HFF-Myc (cell line): ENCODE measurements at places on chromosomes 5 and 9.

- no peak for DNase-seq
Observed at GRCh38 chr9:120410925-120411501, 169.0 kb downstream of the CDK5RAP2 start.

- no peak for DNase-seq
Observed at GRCh38 chr9:23677446-23677845, 148.6 kb downstream of the ELAVL2 start.

DNA sequence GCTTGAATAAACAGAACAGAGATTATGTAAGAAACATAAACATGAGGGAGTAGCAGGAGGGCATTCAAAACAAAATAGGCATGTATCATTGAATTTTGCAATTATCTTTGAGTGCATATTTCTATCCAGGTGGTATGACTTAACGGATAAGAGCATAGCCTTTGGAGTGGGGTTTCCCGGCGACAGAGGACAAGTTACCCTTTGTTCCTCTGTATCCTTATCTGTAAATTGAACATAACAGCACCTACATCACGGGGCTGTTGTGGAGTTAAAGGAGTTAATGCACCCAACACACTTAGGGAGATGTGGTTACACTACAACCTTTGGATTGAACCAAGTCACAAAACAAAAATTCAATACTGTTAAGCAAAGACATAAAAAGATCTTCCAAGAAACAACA, 314.6 kb upstream of the KIF2A start:
- DNase-seq = no peak

DNA sequence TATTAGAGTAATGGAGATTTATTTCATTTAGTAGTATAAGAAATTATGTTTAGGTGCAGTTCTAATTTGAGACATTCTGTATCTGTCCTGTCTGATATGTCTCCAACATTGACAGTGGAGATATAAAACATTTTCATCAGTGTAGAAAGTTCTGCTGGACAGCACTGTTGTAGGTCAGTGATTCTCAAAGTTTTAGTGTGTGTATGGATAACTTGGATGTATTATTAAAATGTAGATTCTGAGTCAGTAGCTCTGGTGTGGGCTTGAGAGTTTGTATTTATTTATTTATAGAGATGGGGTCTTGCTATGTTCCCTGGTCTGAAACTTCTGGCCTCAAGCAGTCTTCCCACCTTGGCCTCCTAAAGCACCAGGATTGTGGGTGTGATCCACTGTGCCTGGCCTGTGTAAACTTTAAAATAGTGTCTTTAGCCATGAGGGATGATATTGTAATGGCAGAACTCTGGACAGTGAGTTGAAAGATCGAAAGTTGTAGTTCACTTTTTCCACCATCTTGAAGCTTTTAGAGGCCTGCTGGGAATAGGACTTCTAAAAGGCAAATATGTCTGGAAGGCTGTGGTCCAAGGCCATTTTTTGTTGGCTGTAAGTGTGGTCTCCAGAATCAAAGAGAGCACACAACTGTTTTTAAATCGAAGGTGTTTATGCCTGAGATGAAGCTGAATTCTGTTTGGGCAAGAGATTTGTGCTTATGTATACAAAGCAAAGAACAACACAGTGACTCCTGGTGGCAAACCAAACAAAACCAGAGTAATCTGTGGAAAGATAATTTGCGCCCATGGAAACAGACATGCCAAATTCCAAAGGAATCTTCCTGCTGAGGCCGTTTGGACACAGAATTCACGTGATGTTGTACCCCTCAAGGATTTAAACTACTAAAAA, 12.4 kb downstream of the UBAP1 start:
- no peak for DNase-seq

GRCh38 chr9:84151640-84152039, 171.0 kb downstream of the RMI1 start:
- no peak for DNase-seq

- no peak for DNase-seq
Observed at GRCh38 chr5:18299166-18299565, 664.9 kb downstream of the TAF11L14 start.

GRCh38 chr5:112436144-112436543, 17.1 kb upstream of the EPB41L4A start:
- no peak for DNase-seq

DNA sequence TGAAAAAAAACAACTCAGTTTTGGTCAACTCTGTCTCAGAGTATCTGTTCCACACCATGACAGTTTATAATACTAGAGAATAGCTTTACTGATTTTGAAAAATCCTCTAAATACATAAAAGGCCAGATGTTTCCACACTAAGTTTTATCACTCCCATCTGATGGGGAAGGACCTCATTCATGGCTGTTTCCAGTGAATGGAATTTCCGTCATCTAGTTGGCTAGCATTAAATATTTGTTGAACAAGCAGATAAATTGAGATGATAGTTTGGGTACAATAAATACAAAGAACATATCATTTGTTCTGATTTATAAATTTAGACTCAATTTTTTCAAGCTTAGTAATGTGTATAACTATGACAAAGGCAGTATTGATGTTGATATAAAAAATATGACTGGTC, 408.5 kb downstream of the PTPRD start:
- no peak for DNase-seq

DNA sequence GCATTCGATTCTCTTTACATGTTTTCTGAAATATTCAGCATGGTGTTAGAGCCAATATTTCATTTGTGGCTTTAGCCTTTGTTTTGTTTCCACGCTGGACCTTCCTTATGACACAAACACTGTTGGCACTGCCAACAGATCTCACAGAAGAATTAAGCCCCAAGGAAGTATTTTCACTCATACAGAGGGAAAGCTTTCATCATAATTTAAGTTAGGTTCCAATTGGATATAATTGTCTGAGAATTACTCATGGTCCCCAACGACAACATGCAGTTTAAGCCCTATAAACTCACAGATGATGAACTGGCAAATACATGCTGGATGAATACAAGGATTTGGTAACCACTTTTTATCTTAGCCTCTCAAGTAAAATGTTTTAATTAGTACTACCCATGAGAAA, 259.5 kb downstream of the EBF1 start:
- DNase-seq = no peak

DNA sequence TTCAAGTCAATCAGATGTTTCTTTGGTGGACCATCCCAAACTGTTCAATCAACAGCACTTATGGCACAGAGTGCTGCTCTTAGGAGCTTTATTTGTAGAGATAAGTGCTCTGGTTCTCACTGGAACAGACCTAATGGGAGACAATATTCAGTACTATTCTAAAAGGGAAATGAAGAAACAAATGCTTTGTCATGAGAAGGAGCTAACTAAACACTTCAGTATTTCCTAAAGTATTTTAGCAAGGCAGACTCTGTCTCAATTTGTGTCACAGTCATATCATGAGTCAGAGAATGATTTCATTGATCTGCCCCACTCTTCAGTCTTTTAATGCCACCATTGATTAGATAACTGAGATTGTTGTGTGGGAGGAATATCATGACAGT, 175.3 kb downstream of the SLF1 start:
- DNase-seq = no peak

- DNase-seq = no peak
Observed at GRCh38 chr5:139108063-139108824, 89.9 kb downstream of the SIL1 start.

DNA sequence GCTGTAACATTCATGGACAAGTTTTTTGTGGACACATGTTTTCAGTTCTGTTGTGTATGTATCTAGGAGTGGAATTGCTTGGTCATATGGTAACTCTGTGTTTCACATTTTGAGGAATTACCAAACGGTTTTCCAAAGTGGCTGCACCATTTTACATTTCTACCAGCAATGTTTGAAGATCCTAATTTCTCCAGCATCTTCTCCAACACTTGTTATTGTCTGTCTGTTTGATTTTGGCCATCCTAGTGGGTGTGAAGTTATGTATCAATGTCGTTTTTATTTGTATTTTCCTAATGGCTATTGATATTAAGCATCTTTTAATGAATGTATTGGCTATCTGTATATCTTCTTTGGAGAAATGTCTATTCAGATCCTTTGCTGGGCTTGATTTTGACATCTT, 6.9 kb downstream of the TMEFF1 start:
- DNase-seq = no peak

DNA sequence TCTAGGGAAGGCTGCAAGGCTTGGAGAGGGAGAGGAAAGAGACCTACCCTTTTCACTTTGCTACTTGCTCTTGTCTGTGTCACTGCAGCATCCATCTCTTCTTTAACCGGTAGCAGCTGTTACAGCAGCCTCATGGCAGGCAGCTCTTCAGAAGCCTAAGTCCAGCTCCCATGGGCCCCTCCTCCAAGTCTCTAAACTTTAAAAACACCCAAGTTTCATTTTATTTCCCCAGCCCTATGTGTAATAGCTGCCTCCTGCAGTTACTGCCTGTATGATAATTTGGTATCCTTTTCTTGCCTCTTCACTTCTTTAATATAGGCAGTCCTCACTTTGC, 313.1 kb upstream of the PIK3R1 start:
- no peak for DNase-seq

DNA sequence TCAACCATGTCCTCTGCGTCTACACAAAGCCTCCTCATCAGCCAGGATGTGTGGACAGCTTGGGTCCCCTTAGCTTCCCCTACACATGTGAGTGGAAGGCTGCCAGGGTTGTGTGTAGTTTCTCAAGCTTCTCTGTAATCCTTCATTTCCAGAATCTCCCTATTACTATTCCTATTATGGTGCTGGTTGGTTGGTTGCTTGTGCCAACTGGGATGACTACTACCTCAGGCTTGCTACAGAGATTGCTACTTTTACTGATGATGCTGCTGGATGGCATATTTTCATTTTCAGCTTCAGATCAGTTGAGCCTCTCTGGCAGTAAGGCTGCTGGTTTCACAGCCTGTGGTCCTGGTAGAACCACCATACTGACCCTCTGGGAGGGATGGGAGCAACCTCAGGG, 39.9 kb downstream of the ATG10 start:
- no peak for DNase-seq

- DNase-seq = no peak
Observed at GRCh38 chr9:9004810-9005209, 1205.2 kb upstream of the DMAC1 start.

- no peak for DNase-seq
Observed at GRCh38 chr5:1831677-1832313, 30.6 kb downstream of the NDUFS6 start.

DNA sequence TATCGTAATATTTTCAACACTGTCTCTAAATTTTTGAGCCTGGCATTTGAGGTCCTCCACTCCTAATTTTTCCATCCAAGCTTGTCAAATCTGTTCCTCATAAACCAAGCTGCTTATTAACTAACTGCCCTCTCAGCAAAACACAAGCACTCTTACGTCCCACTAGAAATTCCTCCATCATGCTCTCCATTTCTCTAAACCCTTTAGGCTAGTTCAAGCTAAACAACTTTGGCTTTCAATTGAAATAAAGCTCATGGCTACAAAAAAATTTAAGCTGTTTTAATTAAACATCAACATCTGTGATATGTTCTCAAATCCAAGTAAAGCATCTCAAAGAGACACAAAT, 45.7 kb downstream of the RNF145 start:
- no peak for DNase-seq

DNA sequence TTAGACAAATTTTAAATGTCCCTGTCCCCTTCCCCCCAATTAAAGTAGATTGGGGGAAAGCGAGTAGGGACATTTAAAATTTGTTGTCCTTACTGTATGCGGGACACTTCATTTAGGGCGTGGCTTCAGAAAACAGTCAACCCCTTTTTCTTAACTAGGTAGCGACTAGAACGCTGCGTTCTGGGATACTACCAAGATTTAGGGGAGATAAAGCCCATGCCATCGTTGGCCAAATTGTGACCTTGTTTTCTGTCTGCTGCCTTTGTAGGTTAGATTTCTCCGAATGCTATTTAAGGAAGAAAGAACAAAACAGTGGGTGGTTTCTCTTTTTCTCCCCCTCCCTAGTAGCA, 1.2 kb downstream of the CKS2 start:
- no peak for DNase-seq
